Right renal pelvis (tissue), 4 donors: ENCODE measurements at places on chromosomes 3 and 15. TPM values are rescaled to one million over a fixed set of nuclear protein-coding genes. Genes with fewer than 3 reads are reported as not detected.

- DNase-seq = no peak
Measured at GRCh38 chr15:73385205-73385604, 16.4 kb upstream of the HCN4 start.

GRCh38 chr3:187533797-187534196 lies 136.4 kb downstream of the SST start:
- DNase-seq = no peak

DNA sequence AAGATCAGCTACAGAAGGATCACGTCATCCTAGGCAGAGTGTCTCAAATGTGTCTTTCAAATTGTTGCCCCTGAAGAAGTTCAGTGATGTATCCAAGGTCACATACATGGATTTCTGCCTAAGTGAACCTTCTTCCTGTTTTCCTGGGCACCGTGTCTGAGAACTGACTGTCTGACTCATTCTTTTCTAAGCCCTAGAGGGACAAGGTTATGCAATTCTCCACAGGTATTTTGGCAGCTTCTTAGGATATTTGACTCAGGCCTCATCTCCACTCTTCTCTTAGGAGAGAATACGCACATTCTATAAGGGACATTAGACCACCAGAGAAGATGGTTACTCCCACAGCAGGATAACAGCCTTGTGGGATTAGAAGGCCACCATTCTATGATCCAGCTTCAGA lies 391.9 kb upstream of the THBS1 start:
- no peak for DNase-seq

- DNase-seq = no peak
Measured at GRCh38 chr3:159667261-159667660, 321.4 kb upstream of the IL12A start.

GRCh38 chr15:33699691-33700447 lies 268.4 kb upstream of the CHRM5 start:
- no peak for DNase-seq

The AQP9 gene
- 0.11 TPM for polyA plus RNA-seq
